T47D (cell line): ENCODE measurements at places on chromosomes 13 and 19.

- no peak for DNase-seq
These were observed 22.4 kb downstream of the VAV1 start for GRCh38 chr19:6794686-6795431.

DNA sequence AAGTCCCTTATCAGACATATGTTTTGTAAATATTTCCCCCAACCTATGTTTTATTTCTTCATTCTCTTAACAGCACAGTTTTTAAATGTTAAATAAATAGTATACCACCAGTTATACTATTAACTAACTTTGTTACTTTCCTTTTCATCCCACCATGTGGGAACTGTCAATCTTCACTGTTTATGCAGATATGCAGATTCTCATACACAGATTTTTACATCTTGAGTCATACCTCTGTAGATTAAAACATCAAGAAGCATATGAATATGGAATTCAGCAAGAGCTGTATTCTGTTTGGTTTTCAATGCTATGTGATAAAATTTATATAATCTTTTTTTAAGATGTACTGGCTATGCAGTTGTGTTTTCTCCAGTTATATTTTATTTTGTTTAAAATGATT, 566.3 kb downstream of the LIG4 start:
- no peak for DNase-seq

DNA sequence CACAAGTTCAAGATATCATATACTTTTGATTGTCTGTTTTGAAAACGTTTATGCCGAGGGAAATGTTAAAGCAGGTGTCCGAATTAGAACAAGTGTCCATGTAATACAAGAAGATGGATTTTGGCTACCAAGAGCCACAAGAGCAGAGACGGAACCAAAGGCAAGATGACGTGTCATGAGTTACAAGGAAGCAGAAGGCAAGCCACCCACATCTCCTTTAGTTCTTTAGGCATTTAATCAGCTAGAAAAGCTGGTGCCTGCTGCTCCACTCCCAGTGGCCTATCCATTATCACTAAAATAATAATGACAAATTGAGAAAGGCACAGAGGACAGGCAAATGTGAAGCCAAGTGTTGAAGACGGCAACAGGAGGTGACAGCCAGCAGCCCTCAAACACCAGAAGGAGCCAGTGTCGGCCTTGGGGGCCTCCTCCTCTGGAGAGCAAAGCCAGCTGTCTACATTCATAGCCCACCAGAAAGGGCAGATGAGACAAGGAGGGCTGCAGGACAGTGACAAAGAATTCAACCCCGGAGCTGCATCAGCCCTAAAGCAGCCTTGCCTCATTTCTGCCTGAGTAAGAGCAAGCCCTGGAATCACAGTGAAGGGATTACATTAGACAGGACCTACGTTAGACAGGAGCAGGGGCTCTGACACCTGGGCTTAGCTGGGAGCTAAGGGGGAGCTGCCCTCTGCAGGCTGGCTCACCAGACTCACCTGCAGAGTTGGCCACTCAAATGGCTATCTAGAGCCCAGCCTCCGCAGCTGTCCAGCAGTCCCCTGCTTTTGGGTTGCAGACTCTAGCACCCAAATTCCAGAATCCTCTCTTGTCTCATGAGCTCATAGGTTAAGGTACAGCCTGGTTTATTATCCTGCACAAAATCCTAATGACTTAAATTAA, 569.9 kb downstream of the UQCRFS1 start:
- DNase-seq = no peak

GRCh38 chr19:54311486-54311885, 1.5 kb downstream of the LILRA5 start:
- DNase-seq = no peak

- no peak for DNase-seq
These were observed 13.2 kb upstream of the LATS2 start for GRCh38 chr13:21074546-21074945.

GRCh38 chr13:40974460-40975407, 44.4 kb downstream of the ELF1 start:
- DNase-seq = no peak

DNA sequence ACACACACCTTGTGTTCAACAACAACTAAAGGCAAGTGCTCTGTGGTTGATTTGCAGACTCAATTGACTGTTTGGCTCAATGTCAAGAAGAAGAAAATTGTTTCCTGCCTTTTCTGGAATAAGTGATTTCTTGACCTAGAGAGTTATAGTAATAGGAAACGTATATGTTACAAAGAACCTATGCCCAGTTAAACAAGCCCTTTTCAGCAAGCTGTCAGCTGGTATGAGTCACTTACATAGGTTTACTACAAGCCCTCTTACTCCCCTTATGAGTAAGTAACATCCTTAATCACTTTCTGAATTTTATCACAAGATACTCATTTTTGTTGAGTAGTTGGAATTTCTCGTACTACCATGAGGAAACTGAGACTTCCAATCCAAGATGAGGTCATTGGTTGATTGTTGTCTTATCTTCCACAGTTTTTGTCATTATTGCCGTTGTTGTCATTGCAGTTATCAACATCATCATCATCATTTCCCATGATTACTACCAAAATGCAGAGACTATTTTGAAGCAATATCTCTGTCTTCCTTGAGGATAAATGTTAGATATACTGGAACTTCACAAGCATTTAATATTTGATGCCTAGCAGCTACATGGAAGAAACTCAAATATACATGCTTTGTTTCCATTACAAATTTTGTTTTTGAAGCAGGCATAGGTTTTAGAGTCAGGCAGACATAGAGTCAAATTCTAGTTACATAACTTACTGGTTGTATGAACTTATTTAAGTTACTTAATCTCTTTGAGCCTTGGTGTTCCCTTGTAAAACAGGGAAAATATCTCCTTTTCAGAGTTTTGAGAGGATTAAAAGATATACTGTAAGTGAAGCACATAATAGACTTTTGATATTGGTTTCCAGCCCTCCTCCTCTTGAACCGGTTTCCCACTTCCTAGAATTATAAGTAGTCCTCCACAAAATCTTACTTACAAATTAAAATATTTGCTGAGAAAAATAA, 106.0 kb downstream of the RAP2A start:
- DNase-seq = no peak

- DNase-seq = no peak
These were observed 162.7 kb downstream of the KDM4B start for GRCh38 chr19:5131506-5132205.

- no peak for DNase-seq
These were observed 732 bp upstream of the DCLK1 start for GRCh38 chr13:36131931-36132297.

DNA sequence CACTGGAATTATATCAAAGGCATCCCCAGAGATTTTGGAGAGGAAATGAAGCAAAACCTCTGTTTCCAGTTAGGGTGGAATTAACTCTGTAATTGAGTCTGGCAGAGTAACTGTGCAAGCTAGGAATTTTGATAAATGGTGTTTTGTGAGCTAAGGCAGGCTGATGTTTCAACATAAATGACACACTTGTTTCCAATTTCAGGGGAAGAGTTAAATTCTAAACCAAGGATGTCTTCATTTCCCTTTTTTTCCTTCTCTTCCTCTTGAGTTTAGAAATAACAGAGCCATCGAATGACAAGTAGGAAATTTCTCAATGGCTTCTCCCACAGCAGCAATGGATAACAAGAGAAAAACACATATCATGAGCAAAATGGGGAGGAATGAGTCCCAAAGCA, 131.2 kb downstream of the IRS2 start:
- DNase-seq = no peak

- DNase-seq = no peak
These were observed 20.1 kb upstream of the MRI1 start for GRCh38 chr19:13744174-13744573.

DNA sequence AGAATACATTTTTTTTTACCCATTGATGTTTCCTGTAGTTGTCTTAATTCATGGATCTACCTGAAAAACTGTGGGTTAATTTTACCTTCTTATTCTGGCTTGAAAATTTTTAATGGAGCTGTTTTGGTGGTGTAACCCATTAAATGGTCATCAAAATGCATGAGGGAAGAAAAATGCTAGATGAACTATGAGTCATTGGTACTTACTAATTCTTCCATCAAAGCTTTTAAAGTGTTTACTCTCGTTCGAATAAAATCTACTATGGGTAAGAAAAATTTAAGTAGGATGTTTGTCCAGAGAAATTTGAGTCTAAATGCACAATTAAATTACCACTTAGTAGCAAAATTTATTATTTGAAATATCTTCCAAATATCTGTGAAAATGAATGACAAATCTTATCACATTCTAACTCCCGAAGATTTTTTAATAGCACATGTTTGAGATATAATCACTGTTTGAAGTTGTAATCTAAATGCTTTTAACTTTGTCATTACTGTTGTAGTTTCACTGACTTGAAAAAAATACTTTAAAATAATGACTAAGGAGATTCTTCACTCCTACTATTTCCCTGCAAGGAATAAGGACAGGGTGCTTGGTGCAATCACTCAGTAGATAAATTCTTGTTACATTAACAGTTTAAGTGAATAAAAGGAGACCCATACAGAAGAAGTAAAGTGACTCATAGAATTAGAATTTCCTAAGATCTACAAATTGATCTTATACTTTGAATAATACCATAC, 437.7 kb downstream of the IRS2 start:
- no peak for DNase-seq

GRCh38 chr13:46016216-46016615, 36.3 kb downstream of the ZC3H13 start:
- DNase-seq = no peak

DNA sequence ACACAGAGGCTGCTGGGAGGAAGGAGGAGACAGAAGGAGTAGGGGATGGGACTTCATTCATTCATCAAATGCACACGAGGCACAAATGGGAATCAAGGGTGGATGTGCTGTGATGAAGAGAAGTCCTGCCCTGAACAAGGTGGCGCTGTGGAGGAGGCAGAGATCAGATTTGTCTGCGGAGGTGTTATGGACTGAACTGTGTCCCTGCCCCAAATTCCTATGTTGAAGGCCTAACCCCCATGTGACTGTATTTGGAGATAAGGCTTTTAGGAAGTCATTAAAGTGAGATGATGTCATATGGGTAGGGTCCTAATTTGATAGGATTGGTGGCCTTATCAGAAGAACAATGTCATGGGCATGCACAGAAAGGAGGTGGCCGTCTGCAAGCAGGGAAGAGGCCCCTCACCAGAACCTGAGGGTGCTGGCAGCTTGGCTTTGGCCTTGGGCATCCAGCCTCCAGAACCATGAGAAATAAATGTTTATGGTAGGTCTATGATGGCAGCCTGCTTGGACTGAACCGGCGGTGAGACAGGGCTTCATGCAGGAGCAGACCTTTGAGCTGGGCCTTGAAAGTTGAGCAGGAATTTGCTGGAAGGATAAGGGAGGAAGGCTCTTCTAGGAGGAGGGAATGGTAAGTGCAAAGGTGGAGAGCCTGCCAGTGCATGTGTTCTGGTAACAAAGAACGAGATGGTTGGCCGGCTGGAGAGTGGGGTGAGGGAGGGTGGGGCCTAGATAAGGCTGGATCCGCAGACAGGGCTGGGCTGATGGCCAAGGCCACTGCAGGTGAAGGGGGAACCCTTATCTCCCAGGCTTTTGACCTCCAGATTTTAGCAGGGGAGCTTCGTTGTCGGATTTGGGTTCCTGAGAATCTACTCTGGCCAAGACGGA, 2.7 kb upstream of the CEBPA start:
- DNase-seq = no peak

DNA sequence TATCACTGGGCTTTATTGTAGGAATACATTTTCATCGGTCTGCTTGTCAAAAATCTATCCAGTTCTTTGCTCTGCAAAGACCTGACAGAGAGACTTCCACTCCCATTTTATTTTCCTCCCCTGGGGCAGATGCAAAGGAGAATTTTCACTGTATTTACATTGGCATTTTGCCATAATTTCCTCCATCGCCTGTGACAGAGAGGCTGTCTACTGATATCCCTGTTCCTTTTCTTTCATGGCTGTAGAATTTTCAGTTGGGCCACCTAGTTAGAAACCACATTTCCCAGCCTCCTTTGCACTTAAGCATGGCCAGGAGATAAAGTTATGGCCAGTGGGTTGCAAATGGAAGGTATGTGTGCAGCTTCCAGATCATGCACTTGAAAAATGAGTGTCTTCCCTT, 89.3 kb downstream of the NUFIP1 start:
- DNase-seq = no peak

GRCh38 chr19:14107581-14108461, 9.7 kb downstream of the PRKACA start:
- DNase-seq = no peak

DNA sequence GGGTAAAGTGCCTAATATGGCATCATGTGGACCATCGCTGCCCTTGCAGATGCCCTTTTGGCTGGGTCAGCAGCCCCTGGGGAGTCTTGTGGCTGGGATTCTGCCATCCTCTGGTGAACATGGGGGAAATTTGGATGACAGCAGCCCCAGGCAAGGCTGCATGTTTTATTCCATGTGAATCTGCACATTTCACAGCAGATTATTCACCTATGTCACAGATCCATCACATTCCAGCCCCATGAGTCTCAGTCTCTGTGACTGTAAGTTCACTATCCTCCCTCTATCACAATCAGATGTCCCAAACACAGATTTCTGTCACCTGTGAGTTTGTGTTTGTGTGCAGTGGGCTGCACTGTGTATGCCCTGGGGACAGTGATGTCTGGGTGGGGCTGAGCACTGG, 36.8 kb upstream of the PSG9 start:
- DNase-seq = no peak

DNA sequence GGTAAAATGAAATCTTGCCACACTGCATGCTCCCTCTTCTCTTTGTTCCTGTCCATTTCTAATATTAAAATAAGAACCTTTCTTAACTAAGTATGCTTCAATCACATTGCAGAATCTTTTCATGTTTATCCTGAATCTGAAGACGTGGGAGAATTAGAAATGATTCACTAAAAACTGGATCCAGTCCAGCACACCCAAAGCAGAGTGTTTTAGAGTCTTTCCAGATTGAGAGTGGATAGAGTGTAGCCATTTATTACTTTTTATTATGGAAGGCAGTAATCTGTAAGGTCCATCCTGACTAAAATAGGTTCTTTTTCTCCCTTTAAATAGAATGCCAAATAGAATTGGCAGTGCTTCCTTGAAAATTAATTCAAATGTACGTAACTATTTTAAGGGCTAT, 453.5 kb downstream of the TDRD3 start:
- no peak for DNase-seq

DNA sequence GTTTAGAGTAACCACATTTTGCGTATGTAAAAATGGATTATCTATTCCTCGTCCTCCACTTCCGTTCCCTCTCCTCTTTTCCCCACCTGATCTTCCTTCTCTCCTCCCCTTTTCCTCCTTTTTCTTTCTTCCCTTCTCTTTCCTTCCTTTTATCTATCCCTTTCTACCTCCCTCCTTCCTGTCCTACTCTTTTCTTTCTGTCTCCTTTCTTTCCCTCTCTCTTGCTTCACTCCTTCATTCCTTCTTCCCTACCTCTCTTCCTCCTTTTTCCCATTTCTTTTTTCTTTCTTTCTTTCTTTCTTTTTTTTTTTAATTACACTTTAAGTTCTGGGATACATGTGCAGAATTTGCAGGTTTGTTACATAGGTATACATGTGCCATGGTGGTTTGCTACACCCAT, 688.4 kb upstream of the GPC6 start:
- no peak for DNase-seq

GRCh38 chr19:30682999-30683536, 310.9 kb downstream of the ZNF536 start:
- peak; percentile 72 for DNase-seq

GRCh38 chr19:28539759-28540158, 673.2 kb downstream of the UQCRFS1 start:
- DNase-seq = no peak
